Left renal cortex interstitium (tissue), 4 donors: ENCODE measurements at places on chromosomes 6 and 20. TPM values are rescaled to one million over a fixed set of nuclear protein-coding genes. Genes with fewer than 3 reads are reported as not detected.

Gene UST
- polyA plus RNA-seq: 11.0 TPM

Gene ATP9A
- 59.0 TPM for polyA plus RNA-seq

Gene ARMC12
- 0.65 TPM for polyA plus RNA-seq

Gene COL9A3
- polyA plus RNA-seq: 19.3 TPM
